ENCODE measurements at places on chromosomes 1 and 21. TPM values are rescaled to one million over a fixed set of nuclear protein-coding genes. Genes with fewer than 3 reads are reported as not detected.

The ESPN gene
- total RNA-seq = 5.2 TPM

The SNX7 gene
- 18.8 TPM for total RNA-seq

DNA sequence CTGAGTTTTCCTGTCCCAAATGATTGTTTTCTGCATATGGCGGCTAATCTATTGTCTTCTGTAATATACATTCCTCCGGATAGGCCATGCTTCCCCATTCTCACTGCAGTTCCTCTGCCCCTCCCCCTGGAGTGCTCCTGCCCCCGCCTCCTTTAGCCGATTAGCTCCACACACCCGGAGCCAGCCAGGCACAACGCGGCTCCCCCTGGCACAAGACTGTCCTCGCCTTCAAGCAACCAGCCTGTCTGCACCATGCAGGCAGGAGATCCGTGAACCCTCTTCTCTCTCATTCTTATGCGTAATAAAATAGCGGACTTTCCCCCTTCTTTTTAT lies 18.0 kb downstream of the SERTAD4 start:
- no peak for DNase-seq

DNA sequence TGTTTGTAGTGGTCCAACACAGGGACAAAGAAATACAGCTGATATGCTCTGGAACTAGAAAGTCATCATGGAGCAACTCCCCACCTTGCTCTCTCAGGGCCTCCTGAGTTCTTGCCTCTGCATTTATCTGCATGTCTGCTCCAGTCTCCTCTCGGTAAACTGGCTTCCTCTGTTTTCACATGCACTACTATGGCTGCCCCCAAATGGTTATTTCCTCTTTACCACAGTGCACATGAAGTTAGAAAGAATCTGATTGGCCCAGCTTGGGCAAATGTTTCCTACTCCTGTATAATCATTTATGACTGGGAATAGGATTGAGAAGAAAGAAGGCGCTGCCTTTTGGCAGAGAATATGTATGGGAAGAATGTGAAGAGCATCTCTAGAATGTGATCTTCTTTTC lies 16.5 kb upstream of the PSMB2 start:
- DNase-seq = no peak

DNA sequence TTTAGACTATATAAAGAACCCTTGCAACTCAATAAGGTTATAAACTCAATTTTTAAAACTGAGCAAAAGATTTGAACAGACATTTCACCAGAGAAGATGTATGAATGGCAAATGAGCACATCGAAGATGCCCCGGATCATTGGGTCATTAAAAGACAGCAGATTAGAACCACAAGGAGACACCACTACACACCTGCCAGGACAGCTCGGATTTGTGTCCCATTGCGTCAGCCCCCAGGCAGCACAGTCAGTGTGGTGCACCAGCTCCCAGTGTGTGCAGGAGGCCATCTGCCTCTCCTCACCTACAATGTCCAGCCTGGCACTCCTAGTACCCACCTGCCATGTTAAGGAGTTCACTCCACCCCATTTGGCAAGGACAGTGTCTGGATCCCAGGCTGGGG lies 61.1 kb upstream of the LRP8 start:
- DNase-seq = no peak

DNA sequence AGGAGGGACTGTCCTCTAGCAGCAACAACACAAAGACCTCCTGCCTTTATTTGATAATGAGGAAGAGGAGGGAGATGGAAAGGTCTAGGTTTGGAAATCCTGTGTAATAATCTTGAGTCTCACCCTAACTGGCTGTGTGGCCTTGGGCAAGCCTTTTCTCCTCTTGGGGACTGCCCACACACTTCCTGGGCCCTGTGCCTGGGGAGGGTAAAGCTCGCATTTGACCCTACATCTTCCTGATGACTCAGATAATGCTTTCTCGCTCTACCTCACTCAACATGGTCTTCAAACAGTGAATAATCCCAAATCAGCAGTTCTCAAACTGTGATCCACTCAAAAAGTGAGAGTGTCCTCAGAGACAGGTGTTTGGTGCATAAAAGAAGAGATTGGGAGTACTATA lies 81.2 kb downstream of the VWA5B1 start:
- no peak for DNase-seq

DNA sequence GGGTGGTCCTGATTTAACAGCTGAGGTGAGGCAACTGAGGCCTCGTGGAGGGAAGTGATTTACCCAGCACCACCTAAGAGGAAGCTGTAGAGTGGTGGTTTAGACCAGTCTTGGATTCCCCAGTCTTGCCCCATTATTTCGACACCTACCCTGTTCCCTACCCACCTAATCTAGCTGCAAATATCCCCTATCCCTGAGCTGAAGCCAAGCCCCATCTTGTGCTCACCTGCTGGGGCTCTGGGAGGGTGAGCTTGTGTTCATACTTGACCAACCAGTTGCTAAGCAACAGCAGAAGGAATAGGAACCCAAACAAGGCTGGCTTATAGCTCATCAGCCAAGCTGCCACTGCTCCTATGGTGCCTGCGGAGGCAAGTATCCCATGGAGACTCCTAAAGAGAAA lies 2.0 kb downstream of the TEX46 start:
- peak; percentile 36 for DNase-seq

DNA sequence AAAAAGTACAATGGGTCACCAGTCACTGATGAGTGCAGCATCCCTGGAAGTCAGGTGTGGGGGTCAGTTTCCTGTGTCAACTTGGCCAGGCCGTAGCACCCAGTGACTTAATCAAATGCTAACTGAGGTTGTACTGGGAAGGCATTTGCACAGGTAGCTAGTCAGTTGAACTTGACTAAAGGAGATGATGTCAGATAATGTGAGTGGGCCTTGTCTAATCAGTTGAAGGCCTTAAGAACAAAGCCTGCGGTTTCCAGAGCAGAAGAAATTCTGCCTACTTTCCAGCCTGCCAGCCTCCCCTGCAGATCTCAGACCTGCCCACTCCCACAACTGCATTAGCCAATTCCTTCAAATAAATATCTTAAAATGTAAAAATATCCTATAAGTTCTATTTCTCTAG lies 57.1 kb downstream of the ERG start:
- no peak for DNase-seq

GRCh38 chr1:67517046-67517445 lies 86.8 kb upstream of the SERBP1 start:
- no peak for DNase-seq

DNA sequence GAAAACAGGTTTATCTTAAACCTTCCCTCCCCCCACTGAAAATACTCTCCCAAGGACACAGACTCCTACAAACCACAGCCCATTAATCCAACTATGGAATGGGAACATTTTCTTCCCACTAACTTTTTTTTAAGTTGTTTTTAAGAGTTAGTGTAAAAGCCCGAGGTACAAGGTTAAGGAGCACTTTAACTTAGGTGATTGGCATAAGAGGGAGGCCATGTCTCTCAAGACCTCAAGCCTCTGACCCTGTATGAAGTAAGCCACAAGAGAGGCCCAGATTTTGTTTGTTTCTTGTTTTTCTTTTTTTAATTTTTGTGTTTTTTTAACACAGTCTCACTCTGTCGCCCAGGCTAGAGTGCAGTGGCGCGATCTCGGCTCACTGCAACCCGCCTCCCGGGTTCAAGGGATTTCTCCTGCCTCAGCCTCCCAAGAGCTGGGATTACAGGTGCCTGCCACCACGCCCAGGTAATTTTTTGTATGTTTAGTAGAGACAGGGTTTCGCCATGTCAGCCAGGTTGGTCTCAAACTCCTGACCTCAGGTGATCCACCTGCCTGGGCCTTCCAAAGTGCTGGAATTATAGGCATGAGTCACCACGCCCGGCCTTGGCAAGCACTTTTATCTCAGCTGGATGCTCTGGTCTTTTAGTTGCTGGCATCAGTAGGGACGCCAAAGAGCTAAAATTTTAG lies 14.4 kb downstream of the ARMH1 start:
- DNase-seq = no peak

All from HT-29 (cell line).